ENCODE measurements at places on chromosomes 1 and 21.

DNA sequence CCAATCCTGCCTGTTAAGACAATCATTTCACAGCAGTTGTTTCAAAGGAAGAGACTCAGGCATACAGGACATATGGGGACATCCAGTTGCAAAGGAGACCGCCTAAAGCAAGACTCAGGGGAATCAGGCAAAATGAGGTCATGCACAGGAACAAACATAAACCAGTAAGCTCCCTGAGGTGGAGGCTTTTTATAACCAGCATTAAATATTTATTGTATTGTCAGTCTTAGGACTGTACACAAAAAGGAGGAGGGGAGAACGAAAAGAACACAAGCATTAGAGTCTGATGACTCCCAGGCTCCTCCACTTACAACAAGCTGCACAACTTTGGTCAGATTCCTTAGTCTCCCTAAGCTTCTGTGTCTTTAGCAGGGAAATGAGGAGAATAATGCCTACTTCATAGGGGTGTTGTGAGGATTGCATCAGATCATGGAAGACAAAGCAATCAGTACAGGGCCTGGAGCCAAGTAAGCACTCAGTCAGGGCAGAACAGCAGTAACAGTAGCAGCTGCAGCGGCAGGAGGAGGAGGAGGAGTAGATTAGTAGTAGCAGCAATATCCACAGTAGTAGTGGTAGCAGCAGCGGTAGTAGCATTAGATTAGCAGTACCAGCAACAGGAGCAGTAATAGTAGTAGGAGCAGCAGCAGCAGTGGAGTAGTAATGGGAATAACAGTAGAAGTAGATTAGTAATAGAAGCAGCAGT lies 54.2 kb upstream of the SPATA6 start:
- no peak for DNase-seq

DNA sequence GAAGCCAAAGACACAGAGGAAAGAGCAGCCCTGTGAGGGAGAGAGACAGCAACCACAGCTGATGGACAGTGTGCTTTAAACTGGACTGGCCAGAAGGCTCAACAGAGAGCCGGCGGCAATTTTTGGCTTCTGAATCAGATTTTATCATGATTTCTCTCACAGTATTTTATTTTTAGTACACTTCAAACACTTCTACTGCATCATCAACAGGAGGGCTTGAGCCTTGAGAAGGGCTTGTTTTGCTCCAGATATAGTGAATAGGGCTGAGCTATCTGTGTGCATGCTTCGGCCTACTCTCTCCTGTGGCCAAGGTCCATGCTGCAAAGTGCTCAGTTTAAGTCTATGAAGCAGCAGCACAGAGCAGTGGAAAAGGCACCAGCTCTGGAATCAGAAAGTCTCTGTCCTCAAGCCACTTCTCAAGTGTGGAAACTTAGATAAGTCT lies 33.3 kb downstream of the ADCY10 start:
- no peak for DNase-seq

DNA sequence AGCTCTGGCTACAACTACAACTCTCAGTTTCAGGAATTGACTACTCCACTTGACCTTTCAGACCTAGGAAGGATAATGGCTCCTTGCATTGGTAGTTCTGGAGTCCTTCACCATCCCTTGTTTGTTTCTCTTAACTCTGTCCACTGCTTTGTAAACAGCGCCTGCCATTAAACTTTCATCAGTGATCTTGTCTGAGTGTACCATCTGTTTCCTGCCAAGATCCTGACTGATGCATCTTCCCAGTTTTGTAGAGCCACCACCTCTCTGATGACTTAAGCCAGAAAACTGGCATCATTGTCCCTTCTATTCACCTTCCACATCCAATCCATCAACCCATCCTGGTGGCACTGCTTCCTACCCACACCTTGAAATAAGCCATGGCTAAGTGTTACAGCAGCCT lies 15.2 kb downstream of the MAP10 start:
- no peak for DNase-seq

- no peak for DNase-seq
Measured at GRCh38 chr1:155026588-155026987, 7.0 kb downstream of the DCST2 start.

Measured in stimulated activated CD4-positive, alpha-beta T cell treated with anti-CD3 and anti-CD28 coated beads, Interleukin-12 subunit alpha, Interleukin-12 subunit beta, amount 100 ng/mL, for 24 hours (primary cell).